Bronchus fibroblast of lung (primary cell): ENCODE measurements at places on chromosomes 2 and 18. TPM values are rescaled to one million over a fixed set of nuclear protein-coding genes. Genes with fewer than 3 reads are reported as not detected.

RGPD4 gene
- total RNA-seq = not detected in 2 replicates

PDE1A gene
- 1.3 TPM in 1 of 2 replicates, not detected in the other for total RNA-seq

VWC2L gene
- not detected in 2 replicates for total RNA-seq

MAP3K19 gene
- total RNA-seq = not detected in 2 replicates

DSEL gene
- 18.0 and 21.5 TPM in 2 replicates for total RNA-seq

KCNE4 gene
- 1.9 and 2.0 TPM in 2 replicates for total RNA-seq

COL4A3 gene
- total RNA-seq = under 0.01 TPM in 1 of 2 replicates, not detected in the other

UGT1A9 gene
- total RNA-seq = not detected in 2 replicates

PNPT1 gene
- total RNA-seq = 15.2 and 16.6 TPM in 2 replicates

AQP12B gene
- total RNA-seq = not detected in 2 replicates

KYNU gene
- total RNA-seq = 1.0 and 1.3 TPM in 2 replicates

MEIS1 gene
- total RNA-seq = 40.2 and 44.3 TPM in 2 replicates

HJURP gene
- 39.4 and 40.5 TPM in 2 replicates for total RNA-seq

QPCT gene
- 1.0 and 1.5 TPM in 2 replicates for total RNA-seq
